HFFc6 (cell line): ENCODE measurements at places on chromosomes 12 and 14.

DNA sequence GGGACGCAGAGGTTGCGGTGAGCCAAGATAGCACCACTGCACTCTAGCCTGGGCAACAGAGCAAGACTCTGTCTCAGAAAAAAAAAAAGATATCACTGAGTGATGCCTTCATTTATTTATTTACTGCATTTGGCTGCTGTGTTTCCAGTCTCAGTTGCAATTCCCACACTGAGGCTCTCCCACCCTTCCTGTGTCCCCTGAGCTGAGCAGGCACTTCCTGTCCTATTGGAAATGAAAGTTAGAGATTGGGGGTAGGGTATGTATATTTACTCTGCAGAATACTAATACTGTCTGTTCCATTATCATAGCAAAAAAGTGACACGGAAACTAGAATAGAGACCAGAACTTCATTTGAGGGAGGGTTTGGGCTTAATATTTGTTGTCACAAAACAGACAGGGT lies 1.6 kb upstream of the RBMS2 start:
- no peak for DNase-seq

GRCh38 chr12:82527165-82527780 lies 159.4 kb upstream of the TMTC2 start:
- DNase-seq, result peak; percentile 50

DNA sequence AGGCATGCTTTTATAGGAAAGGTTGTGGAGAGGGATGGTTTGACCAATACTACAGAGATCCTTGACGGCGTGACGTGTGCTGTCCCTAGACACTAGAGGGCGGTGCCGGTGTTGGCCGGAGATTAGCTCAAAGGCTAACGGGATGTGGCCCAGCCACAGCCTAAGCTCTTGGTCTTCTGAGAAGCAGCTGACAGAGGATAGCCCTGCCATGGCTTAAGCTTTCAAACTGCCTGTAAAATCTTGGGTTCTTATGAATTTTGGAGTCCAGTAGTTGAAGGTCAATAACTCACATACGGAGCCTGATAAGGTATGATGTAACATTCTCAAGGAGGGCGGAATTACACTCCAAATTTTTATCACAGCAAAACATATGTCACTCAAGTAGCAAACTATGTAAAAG lies 515.7 kb upstream of the ATXN7L3B start:
- no peak for DNase-seq

DNA sequence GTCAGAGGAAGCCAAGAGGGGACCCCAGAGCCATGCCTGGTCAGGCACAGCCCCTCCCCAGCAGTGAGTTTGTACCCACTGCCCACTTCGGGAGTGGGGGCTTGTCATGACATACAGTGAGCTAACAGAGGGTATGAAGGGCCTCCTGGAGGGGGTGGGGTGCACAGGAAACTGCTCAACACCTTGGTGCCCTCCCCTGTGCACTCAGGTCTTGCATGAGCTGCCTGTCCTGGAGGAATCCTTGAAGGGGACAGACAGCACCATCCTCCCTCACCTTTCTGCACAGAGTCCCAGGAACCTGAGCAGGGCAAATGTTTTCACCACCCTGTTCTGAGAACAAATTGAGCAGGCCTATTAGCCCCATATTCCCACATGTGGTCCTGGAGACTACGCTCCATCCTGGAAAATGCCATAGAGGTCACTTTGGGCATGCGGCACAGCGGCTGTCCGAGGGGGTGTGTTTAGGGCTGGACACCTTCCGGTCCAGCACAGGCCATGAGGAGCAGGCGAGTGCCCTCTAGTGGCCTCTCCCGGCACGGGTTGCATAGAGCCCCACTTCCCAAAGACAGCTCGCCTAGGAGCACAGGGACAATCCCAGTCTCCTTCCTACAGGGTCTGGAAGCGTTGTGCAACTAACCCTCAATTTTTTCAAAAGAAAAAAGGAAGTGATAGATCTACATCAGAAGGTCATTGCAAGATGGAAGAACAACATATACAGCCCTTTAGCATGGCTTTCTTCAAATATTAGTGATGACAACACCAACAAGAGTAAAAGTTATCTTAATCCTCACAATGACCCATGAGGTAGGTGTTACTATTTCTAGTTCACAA lies 31.9 kb upstream of the ZFP36L1 start:
- DNase-seq, result peak; percentile 60

- DNase-seq, result no peak
These were observed 67.7 kb downstream of the DIO3 start for GRCh38 chr14:101628975-101629374.

DNA sequence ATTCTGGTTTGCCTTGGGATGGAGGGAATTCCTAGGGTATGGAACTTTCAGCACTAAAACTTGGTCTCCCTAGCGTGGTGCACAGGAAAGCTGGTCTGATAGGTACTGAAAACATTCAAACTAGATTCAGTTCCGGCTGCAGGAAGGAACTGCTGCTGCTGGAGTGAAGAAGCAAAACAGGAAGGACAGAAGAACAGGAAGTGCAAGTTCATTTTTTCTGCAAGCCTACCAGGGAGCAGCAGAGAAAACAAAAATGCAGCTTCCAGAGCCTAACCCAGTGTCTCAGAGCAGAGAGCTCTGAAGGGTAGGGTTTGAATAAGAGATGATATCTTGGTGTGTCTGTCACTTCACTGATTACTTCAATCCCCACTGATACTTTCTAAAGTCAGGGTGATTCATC lies 165.2 kb downstream of the VRK1 start:
- DNase-seq, result no peak

DNA sequence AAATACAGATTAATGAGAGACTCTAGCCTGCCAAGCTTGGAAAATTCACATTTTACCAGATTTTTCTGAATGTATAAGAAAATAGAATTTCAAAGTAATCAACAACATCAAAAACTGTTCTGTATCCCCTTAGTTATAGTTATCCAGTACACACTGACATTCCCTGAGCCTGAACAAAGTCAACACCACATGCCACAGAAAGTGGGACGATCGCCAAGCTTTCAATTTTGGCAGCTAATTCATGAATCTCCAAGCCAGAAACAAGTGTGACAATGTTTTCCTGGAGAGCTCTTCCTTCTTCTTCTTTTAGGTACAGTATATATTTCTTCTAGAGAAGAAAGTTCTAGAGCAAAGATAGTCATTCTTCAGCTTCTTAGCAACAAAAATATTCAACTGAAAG lies 290.2 kb downstream of the PRKD1 start:
- DNase-seq, result peak; percentile 58

DNA sequence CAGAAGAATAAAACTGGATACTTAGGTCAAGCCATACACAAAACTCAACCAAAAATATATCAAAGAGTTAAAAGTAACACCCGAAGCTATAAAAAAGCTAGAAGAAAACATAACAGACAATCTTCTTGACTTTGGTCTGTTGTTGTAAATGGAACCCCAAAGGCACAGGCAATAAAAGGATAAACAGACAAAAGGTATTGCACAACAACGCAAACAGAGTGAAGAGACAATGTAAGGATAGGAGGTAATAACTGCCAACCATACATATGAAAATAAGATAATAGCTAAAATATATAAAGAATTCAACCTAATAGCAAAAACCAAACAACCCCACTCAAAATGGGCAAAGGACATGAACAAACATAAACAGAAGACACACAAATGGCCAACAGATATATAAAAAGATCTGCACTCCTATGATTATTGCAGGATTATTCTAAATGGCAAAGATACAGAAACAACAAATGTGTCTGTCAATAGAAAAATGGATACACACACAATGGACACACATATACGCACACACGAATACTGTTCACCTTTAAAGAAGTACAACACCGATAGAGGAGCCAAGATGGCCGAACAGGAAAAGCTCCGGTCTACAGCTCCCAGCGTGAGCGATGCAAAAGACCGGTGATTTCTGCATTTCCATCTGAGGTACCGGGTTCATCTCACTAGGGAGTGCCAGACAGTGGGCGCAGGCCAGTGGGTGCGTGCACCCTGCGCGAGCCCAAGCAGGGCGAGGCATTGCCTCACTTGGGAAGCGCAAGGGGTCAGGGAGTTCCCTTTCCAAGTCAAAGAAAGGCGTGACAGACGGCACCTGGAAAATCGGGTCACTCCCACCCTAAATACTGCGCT lies 1137.1 kb downstream of the FSCB start:
- no peak for DNase-seq

- no peak for DNase-seq
These were observed 179.7 kb upstream of the VASH1 start for GRCh38 chr14:76581592-76581991.

DNA sequence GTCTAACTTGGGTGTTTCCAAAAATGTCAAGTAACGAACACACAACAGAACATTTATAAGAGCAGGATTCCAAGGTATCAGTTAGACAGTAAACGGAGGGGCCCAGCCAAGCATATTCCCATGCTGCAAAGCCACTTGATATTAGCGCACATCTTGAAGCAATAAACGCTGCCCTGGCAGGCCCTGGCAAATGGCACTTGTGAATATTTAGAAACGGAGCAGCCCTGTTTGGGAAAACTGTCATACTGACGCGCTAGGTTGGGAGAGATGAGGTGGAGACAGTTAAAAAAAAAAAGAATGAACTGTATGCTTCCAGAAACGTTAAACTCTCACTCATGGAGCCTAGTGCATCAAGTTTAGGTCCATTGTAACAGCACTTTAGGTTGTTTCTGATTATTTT lies 9.3 kb downstream of the DGLUCY start:
- DNase-seq, result no peak

- DNase-seq, result no peak
These were observed 10.3 kb upstream of the SERPINA3 start for GRCh38 chr14:94601884-94602391.

GRCh38 chr14:86027144-86027543 lies 497.2 kb downstream of the FLRT2 start:
- DNase-seq, result no peak

DNA sequence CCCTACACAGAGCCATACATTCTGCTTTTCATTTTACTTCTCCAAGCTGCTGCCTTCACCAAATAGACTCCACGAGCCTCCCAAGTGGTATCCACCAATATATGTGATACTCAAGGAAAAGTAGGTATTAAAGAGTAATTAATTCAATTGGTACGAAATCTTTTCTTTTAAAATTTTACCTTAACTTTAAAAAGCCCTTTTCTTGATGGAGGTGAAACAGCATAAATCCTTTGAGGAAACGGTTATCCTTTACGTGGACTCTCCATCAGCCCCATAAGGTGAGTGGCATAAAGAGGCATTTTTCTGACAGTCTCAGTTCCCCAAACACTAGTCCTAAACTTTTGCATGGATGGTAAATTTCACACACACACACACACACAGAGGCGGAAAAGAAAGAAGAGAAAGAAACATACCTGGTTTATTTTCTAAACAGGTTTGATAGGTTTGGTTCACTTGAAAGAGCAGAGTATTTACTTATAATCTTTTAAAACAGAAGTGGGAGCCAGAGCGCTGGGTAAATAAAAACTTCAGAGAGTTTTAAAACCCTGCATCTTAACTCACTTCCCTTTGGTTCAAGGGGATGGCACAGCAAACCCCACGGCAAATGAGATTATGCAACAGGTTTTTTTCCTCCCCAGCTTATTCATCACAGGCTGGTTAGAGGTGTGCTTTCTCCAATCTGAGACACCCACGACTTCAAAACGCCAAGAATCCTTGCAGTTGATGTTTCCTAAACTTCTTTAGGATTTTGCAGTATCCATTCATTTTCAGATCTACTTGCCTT lies 1.9 kb downstream of the DUSP16 start:
- DNase-seq, result peak; percentile 53

DNA sequence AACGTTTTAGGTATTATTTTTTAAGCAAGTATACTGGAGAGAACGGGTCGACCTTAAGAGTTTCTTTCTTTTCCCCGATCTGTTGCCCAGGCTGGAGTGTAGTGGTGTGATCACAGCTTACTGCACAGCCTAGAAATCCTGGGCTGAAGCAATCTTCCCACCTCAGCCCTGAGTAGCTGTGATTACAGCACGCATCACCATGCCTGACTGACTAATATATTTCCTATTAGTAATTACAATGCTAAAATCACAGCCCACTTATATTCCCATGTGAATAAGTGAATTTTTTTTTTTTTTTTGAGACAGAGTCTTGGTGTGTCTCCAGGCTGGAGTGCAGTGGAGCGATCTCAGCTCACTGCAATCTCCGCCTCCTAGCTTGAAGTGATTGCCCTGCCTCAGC lies 50.4 kb downstream of the DICER1 start:
- DNase-seq, result no peak

DNA sequence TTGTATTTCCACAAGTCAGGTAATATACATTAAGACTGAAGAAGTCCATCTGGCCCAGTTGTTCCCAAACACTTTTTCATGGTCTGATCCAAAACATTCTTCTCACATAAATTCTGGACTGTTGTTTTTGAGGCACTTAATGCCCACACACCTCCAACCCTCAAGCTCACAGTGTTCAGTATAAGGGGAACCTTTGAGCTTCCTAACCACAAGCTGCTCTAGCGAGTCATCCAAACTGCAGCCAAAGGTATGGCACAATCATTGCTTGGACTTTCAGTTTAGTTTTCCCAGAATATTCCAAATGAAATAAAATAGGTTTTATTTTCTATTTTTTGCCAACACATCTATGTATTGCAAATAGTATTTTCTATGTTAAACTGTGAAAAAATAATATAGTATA lies 103.0 kb downstream of the PUS7L start:
- no peak for DNase-seq

- no peak for DNase-seq
These were observed 70.5 kb downstream of the LMNTD1 start for GRCh38 chr12:25482625-25483024.

DNA sequence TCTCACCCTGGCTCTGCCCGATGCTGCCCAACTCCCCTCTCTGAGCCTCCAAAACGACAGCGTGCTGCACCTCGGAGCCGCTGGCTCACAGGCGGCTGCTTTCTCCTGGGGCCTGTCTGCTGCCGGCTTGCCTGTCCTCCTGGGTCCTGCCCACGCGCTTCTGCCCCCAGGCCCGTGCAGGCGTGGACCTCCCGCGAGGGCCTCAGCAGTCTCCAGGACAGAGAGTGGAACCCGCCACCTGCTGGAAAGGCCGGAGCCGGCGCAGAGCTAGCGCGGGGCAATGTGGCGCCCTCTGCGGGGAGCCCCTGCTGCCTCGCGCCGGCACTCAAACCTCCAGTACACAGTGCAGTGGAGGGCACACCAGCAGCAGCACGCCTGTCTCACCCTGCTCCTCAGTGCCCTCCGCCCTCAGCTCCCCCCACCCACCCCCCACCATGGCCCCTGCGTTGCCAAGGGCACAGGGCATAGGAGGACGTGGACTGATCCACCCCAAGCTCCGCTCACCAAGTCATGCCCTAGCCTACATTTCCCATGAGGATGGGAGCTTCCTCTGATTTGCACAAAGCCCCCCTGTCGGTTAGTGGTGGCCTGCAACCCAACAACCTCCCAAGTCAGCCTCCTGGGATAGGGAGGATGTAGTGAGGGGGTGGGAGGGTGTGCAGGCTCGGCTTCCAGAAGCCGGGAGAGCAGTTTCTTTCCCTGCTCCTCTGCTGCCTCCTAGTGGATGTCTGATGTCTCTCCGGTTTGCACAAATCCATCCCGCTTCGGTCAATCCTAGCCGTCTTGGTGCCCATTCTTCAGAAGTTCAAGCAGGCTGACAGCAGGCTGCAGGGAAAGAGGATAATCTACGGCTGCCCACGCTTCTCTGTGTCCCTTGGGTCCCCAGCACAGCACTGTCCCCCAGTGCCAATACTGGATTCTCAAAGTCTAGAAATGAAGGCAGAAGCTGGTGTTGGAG lies 25.2 kb downstream of the KRT8 start:
- DNase-seq, result peak; percentile 80

- peak; percentile 39 for DNase-seq
These were observed 14.4 kb downstream of the G2E3 start for GRCh38 chr14:30573226-30573814.

GRCh38 chr12:131901431-131902331 lies 7.3 kb downstream of the ULK1 start:
- no peak for DNase-seq

- DNase-seq, result no peak
These were observed 286.9 kb downstream of the ERC1 start for GRCh38 chr12:1277905-1278304.
